ENCODE measurements at places on chromosomes 2 and 18.

GRCh38 chr2:100038011-100038410 is 104.4 kb downstream of the AFF3 start:
- DNase-seq, result no peak

DNA sequence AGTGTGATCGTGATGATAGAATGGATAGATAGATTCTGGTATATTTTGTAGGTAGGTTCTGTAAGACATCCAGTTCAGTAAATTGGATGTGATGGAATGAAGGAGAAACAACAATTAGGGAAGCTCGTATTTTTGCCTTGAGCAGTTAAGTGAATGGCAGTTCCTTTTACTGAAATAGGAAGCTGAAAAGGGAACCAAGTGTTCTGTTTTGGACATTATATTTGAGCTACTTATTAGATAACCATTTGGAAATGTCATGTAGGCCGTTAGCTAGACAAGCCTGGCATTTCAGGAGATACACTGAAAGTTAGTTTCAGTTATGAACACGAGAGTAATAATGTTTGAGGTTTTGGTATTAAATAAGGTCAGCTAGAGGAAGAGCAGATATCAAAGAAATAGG is 41.5 kb downstream of the MARCHF7 start:
- DNase-seq, result no peak

DNA sequence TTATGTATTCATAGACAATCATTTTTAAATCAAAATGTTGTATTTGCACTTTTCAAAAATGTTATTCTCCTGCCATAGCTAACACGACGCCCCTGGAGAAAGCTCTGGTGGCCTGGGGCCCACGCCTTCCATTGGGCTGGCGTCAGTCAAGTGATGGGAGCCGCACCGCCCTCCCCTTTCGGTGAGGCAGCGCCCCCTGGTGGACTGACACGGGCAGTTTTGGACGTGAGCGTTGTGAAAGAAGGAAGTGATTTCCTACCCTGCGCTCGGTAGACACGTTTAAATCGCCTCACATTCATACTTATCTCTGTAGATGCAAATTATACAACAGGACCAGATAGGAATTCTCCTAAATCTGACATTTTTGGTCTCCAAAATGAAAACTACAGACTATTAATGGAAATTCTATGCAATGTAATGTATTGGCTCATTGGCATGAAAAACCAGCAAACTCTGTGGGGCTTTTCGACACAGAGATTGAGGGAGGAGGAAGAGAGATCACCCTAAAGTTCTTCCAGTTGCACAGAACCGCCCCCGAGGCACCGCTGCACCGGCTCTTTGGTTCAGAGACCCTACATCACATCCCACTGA is 326.2 kb upstream of the SOX11 start:
- peak; percentile 68 for DNase-seq

GRCh38 chr2:9247786-9248185 is 41.2 kb downstream of the ASAP2 start:
- DNase-seq, result no peak

- DNase-seq, result no peak
Observed at GRCh38 chr2:208501206-208501605, 94.6 kb downstream of the PTH2R start.

- DNase-seq, result no peak
Observed at GRCh38 chr18:58348951-58349350, 279.9 kb downstream of the ALPK2 start.
